ENCODE measurements at places on chromosomes 7 and 10.
A peak's percentile ranks its signal among the peaks of the same experiment; 100 is the strongest.

- DNase-seq, result no peak
Observed at GRCh38 chr7:351256-351655, 61.3 kb downstream of the FOXL3 start.

DNA sequence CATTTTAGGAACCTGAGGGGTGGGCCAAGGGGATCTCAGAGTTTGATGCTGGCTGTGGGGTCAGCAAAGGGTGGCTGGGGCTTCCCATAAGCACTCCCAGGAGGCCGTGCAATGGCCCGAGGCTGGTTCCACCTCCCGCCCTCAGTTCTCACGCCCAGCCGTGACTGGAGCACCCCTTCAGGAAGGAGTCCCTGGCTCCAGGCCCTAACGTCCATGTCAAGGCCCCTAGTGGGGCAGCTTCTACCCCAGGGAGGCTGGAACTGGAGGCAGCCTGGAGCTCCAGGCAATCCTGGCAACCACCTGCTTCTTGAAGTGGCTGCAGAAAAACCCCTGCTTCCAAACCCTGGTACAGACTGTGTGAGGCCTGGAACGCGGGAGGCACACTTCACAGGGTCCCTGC, 165.5 kb downstream of the DIP2C start:
- DNase-seq, result no peak

GRCh38 chr7:158680754-158681153, 23.9 kb downstream of the NCAPG2 start:
- DNase-seq, result no peak

GRCh38 chr7:48088559-48089045, 463 bp upstream of the UPP1 start:
- DNase-seq, result peak; percentile 67

DNA sequence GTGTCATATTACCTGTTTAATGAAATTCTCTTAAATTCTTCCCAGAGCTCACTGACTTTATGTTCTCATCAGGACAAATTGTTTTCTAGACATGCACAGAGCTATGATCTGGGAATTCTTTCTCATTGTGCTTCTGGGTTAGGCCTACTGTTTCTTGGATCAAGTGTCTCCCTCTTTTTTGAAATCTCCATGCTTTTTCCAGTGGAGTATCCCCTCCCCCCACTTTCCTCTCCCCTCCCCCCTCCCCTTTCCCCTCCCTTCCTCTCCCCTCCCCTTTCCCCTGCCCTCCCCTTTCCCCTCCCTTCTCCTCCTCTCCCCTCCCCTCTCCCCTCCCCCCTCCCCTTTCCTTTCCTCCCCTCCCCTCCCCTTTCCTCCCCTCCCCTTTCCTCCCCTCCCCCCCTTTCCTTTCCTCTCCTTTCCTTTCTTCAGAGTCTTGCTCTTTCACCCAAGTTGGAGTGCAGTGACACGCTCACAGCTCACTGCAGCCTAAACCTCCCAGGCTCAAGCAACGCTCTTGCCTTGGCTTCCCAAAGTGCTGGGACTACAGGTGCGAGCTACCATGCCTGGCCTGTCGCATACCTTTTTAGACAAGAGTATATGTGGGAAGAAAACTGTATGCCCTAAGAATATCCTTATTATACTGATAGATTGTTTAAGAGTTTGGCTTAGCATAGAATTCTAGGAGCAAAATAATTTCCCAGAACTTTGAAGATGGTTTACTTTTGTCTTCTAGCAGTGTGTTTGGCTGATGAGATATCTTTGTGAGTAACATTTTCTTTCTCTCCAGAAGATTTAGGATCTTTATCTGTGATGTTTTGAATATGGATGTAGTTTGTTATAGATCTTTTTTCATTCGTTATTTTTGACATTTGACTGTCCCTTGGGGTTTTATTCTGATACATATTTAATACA, 2.5 kb downstream of the DYNC2I1 start:
- peak; percentile 40 for DNase-seq

- no peak for DNase-seq
Observed at GRCh38 chr7:22944510-22944909, 69.4 kb downstream of the HYCC1 start.

GRCh38 chr7:35379481-35379880, 125.6 kb upstream of the TBX20 start:
- DNase-seq, result no peak

DNA sequence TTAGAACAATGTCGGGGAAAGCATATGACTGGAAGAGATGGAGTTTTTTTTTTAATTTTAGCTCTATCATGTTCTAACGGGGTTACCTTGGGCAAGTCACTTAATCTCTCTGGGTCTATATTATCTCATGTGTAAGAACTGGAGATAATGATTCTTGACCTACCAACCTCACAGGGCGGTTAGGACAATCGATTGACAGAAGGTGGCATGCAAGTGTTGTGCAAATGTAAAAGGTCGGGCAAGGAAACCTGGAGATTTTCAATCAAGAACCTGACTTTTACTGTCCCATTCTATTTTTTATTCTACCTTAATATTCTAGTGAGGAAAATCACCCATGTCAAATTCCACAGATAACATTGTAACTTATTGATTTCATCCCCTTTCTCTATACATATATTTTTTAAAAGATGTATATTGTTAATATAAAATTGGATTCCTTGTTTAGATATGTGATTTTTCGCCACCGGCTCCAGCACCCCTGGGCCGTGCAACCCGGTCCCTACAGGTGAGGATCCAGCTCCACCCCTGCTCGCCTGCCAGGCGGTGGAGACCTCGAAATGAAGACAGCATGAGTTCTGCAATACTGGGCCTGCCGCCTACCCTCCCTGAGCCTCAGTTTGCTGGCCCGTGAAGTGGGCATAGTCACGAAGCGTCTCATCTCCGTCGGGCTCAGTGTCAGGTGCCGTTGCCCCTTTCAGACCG, 497.6 kb upstream of the PHF14 start:
- no peak for DNase-seq

DNA sequence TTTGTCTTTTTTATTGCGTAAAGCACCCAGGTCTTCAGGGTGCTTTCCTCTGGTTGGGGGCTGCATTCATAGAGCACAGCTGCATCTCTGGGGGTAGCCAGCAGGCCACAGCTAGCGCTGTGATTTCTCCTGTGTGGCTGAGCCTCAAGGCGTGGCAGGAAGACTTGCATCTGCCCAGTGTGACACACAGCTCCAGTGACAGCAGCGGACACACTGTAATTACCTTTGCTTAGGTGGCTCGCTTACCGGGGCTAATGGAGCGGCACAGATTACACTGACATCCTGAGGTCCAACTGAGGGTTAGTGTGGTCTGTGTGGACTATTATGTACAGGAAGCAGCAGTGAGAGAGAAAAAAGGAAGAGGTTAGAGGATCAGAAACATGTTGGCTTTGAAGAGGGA, 27.1 kb downstream of the ABCB4 start:
- DNase-seq, result peak; percentile 47

GRCh38 chr7:101882005-101882421, 64.6 kb downstream of the CUX1 start:
- DNase-seq, result no peak

DNA sequence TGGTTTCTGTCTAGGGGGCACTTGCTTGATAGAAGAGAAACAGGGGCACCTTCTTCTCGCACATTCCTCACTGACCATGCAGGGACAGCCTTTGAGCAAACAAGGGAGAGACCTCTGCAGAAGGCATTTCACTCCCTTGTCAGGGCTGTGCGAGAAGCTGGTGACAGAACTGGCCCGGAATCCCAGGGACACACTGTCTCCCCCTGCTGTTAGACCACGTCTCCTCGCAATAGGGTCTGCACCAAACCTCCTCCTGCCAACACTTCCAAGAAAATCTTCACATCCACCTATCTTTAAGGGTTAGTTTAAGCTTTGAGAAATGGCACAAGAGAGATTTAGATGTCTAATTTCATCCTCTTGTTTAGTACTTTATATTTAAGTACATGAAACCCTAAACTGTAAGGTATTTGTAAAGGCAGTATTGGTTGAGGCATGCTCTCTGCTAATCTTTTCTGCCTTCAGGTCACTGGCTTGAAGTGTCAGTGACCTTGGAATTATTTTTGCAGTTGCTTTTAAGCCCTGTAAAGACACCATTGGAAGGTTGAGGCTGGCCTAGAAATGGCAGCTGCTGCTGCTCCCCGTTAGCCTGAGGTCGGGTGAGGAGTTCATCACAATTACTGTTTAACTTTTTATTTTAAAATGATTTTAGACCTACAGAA, 37.0 kb downstream of the RBM20 start:
- peak; percentile 62 for DNase-seq

DNA sequence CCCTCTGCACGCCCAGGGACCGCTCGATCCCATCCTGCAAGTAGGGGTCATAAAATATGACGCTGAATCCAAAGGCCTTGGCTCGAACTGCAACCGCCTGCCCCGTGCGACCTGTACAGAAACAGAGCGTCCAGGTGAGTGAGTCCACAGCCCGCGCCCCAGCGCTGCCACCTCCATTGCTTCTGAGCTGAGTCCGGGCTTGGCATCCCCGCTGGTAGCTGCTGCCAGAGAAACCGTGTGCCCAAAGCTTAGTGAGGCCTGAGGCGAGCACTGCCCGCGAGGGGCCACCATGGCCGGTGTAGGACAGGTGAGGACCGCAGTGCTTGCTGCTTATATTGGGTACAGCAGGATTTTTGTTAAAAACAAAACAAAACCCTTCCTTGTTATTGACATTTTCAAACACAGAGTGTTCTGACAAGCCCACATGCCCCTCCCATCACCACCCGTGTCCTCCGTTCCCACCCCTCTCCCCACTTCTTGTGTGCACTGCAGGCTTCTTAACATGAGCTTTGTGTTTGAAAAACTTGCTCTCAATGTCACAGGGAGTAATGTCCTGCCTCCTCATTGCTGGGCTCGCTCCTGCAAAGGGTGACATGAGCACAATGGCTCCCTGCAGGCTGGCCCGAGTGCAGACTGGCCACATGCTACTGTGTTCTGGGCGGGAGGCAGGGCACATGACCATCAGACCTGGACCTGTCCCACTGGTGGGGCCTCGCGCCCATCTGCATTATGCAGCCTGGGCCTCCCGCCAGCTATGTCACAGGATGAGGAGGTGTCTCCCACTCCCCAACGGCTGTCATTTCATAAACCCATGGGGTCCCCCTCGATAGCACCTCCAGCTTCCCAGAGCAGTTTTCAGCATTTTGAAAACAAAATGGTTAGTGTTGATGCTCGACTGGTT, 52.9 kb downstream of the ZRANB1 start:
- no peak for DNase-seq

DNA sequence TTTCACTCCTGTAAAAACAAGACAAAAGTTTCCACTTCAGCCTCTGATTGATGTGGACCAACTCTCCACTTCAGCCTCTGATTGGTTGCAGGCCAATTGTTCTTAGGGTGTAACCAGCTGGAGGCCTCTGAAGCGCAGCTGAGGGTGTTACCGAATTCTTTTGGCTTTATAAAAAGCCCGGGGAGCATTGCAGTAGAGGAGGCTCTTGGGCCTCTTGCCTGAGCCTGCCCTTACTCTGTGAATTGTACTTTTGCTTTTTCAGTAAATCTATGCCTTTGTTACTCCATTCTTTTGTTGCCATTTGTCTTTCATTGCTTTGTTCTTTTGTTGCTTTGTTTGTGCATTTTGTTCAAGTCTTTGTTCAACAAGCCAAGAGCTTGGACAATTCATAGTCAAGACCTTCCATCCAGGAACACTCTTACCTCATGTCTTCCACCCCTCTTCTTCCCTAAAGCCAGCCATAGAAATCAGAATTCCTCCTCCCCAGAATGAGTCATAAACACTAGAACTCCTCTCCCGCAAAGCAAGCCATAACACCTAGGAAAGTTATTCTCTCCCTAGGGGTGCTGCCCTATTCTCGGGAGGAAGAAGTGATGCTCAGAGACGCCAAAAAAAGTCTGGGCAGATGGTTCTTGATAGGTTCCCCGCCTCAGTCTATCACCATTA, 53.5 kb upstream of the ARMC3 start:
- DNase-seq, result no peak

DNA sequence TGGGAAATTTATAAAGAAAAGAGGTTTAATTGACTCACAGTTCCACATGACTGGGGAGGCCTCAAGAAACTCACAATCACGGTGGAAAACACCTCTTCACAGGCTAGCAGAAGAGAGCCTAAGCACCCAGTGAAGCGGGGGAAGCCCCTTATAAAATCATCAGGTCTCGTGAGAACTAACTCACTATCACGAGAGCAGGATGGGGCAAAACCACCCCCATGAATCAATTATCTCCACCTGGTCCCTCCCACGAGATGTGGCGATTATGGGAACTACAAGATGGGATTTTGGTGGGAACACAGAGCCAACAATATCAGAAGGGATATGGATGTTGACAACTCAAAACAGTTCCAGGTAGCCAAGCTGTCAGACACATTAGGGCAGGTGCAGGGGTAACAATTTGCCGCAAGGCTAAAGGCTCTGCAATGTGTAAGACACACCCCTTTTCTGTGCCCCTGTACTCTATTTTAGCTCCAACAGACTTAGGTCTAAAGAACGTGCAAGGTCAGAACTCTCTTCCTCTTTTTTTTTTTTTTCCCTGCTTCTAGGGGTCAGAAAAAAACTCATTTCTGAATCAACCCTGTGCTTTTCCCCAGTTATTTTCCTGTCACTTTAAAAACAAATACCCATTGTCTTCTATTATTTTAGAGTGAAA, 30.7 kb upstream of the RBM20 start:
- no peak for DNase-seq

DNA sequence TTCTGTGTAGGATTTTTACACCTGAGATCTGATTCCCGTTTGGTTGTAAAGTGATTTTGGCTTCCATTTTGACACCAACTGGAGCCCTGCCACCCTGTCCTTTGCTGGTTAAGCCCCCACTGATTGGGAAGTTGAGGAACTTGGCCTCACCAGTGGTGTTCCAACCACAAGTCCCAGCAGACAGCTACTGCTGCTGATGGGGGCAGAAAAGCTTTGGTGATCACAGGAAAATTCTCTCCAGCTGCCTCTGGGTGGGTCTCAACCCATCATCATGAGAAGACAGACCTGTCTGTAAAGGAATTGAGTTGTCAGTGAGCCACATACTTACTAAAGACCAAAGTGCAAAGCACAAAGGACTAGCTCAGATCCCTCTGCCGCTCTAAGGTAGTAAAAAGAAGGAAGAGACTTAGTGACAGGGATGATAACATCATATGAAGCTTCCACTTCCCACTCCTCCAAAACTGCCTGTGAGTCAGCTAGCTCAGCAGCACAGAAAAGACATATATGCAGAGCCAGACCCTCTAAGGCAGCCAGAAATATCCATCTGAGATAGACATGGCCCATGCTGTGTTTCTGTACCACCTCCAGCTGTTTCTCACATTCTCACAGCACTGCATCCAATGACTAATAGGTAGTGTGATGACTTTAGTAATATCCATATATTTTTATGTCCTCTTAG, 22.4 kb upstream of the LRRC17 start:
- DNase-seq, result no peak

GRCh38 chr10:133012573-133013359, 70.4 kb upstream of the CFAP46 start:
- DNase-seq, result no peak
